Activated CD4-positive, alpha-beta T cell treated with anti-CD3 and anti-CD28 coated beads for 36 hours (primary cell): ENCODE measurements at places on chromosomes 3 and 15.

DNA sequence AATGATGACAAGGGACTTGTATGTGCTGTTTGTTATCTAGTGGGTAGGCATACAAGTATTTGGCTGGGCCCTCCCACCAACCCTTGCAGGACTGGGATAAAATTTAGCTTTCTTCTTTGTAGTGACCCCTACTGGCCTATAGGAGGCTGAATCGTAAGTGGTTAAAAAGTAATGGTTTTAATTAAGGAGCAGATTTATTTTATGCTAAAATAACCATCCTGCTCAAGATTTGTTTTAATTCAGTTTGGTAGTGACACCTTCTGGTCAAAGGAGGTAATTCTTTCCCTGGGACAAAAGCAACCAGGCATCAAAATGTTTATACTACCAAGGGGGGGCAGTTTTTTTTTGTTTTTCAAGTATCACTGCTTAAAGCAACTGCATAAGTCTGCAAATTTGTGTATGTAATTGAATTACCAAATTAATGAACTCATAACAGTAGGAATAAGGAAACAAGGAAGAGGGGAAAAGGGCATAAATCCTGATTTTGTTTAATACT is 70.7 kb downstream of the TOP2B start:
- DNase-seq: peak; percentile 12

GRCh38 chr15:75570126-75570845 is 8.8 kb downstream of the PTPN9 start:
- no peak for DNase-seq

DNA sequence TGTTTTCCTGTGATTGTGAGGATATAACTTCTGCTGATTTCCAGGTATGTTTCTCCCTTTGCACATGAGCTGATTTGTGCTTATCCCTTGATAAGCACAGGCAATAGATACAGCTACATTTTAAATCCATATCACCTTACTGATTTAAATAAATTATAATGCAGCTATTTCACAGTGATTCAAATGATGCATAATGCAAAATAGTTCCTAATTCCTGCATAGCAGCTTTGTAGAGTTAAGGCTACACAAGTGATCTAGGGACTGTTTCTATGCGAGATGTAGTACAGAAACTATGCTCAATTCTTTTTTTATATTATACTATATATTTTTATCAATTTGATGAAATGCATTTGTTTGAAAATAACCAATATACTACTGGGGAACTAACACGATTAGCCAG is 334.2 kb downstream of the LRTM1 start:
- no peak for DNase-seq

GRCh38 chr3:167740961-167741587 is 5.6 kb downstream of the SERPINI1 start:
- DNase-seq: peak; percentile 49

- DNase-seq: no peak
Measured at GRCh38 chr3:58184309-58184981, 26.3 kb downstream of the DNASE1L3 start.

DNA sequence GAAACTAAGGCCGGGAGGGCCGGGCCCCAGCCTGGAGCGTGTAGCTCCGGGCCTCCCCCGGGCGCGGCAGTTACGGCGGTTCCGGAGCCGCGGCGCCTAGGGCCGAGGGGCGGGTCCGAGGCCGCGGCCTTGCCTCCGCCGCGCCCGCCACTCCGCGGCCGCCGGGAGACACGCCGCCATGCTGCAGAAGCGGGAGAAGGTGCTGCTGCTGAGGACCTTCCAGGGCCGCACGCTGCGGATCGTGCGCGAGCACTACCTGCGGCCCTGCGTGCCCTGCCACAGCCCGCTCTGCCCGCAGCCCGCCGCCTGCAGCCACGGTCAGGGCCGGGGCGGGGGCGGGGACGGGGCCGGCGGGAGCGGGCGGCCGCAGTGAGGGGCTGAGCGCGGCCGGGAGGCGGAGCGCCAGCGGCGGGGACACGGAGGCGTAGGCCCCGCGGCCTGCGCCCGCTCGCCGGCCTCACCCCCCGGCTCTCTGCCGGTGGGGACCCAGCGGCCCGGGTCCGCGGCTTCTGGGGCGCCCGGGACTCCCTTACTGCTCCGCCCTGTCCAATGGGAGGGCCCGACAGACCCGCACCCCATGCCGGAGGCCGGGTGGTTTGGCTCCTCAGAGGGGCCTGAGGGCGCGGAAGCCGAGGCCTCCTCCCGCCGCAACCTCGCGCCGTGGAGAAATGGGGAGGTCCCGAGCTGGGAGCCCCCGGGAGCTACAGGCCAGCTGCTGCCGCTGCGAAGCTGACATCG is at the start of gene DIS3L:
Gene DIS3L (plus strand): TSS at position 150 of the 738 bp plus-strand sequence. CDS start 29 bp downstream, at position 179.
- peak; percentile 75 for DNase-seq

- DNase-seq: no peak
Measured at GRCh38 chr15:51536965-51537574, 85.5 kb downstream of the DMXL2 start.

DNA sequence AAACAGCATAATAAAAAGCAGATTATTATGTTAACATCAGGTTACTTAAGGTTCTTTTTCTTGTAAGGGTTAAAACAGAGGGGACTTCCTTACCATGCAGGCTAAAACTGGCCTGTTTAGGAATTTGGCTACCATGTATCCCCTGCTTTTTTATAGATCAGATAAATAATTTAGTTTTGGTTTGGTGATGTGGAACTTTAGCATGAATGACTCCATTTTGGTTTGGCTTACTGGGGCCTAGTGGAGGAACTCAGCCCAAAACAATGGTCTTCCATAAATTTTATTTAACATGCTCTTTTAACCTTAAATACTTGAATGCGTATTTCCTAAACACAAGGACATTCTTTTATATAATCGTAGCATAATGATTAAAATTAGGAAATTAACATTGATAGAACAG is 18.9 kb downstream of the GALK2 start:
- no peak for DNase-seq

DNA sequence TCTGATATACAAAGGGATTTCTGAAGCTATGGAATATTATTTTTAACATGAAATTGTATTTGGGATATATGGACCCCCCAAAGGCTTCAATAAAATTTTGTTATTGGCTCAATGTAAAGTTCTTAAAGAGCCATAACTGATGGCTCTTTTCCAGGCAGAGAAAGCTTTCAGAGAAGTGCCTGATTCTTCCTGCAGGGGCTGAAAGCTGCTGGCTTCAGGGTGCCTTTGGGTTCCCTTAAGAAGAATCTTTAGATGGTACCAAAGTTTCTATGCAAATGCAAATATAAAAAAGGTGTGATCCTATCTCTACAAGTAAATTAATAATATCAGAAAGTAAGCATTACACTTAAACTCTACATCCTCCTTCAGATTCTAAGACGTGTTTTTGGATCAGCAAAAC is 72.6 kb downstream of the NR2F2 start:
- DNase-seq: no peak

DNA sequence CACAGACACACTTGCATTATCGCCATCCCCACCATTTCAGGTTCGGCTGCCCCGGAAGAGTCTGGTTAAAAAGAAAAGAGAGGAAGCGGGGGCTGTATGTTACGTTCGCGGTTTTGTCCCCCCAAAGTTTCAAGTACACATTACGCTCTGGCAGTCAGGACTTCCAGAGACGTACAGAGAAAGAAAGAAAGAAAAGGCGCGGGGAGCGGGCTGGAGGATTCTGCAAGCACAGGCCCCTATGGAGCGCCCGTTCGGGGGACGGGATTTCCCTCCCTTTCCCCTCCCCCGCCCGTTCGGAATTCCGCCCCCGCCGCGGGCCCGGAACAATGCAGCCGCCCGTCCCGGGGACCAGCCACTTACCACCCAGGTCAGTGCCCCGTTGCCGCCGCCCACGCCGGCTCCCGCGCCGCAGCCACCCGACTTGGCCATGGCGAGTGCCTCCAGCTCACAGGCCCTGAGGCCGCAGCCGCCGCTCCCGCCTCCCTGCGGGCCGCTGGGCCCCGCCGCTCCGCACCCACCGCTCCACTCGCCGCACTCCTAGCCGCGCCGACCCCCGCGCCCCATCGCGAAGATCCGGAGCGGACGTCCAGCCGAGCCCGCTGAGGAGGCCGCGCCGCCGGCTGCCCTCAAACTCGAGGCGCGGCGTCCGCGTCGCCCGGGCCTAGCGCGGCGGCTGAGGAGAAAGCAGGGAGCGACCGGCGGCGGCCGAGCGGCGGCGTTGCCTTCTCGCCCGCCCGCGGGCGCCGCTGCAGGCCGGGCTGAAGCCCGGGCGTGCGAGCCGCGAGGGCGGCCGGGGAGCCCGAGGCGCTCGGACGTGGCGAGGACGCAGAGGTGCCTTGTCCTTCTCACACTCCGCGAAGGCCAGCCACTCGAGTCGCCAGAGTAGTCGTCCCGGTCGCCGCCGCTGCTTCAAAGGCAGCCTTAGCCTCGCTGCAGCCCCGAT is 567 bp downstream of the TOP2B start:
- peak; percentile 82 for DNase-seq

DNA sequence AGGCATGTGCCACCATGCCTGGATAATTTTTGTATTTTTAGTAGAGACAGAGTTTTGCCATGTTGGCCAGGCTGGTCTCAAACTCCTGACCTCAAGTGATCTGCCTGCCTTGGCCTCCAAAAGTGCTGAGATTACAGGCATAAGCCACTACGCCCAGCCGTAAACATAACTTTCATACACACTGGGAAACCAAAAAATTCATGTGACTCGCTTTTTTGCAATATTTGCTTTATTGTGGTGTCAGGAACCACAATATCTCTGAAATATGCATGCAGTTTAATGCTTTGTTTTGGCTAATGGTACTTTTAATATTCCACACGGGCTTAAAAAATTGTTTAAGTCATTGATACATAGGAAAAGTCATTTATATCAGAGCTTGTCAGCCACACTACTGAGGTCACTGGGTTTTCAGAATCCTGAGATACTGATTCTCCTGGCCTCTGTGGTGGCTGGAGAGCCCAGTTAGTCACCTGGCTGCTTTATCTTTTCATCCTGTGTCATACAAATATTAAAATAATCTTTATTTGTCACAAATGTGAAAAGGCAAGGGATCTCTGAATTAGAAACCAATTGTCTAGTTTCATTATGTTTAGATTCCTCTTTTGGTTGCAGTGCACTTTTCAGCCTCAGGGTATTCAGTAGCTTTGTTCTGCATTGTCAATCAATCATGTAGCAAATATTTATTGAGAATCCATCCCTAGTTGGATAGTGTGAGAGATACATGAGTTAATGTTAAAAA is 10.0 kb downstream of the TMEM62 start:
- no peak for DNase-seq

- no peak for DNase-seq
Measured at GRCh38 chr3:61464518-61465140, 96.7 kb upstream of the PTPRG start.

DNA sequence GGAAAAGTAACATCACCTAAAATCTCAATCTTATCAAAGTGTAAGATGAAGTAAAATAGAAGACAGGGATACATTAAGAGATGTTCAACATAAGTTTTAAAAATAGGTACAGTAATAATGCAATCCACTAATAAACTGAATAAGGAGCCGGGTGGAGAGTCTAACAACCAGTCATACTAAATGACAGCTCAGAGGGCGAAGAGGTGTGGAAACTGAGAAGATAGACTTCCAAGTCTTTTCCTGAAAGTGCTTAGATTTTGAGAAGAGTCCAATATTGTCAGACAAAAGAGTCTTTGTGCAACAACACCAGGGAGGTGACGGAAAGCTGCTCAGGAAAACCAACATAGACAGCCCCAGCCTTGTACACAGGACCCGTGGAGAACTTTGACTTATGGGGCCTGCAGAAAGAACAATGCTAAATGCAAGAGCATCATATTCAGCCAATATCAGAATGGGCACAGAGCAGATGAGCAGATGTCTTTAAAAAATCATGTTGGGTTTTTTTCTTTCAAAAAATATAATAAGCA is 66.4 kb downstream of the MECOM start:
- DNase-seq: no peak

DNA sequence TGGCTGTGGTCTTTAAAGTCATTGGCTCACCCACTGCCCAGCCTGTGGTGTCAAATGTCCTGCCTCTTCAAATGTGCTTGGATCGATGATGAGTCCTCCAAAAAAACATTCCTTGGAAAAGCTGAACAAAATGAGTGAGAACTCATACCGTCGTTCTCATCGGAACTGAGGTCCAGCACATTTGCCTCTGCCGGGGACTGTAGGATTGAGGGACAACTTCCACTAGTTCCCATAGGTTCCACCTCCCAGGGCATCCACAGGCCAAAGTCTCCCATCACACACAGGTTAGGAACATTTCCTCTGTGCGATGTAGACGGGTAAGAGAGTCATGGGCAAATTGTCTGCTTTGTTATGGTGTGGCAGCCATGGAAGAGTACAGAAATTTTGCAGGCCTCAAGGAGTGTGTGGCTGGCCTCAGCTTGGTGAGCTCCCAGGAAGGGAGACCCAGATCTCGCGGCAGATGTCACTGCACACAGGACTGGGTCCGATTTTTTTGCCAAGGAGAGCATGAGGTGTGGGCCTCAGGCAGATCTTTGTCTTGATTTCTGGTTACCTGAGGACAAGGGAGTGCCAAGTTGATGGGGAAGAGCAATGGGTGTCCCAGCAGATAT is 115.7 kb downstream of the SNRPN start:
- no peak for DNase-seq
